ENCODE measurements at places on chromosomes 16 and 17.

DNA sequence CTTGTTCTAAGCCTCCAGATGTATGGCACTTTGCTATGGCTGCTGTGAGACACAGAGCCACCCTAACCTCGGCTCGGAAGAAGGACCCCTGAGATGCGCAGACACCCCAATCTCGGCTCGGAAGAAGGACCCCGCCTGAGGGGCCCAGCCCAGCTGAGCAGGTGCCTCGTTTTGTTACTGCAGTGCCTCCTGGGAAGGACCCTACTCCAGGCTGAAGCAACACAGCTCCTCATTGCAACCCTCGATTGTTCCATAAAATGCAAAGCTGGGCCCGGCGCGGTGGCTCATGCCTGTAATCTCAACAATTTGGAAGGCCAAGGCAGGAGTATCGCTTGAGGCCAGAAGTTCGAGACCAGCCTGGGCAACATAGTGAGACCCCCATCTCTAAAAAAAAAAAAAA, 61.3 kb downstream of the C16orf95 start:
- no peak for DNase-seq

- no peak for DNase-seq
These were observed 23.8 kb downstream of the UNC13D start for GRCh38 chr17:75820094-75821080.

GRCh38 chr17:45742251-45742650, 41.9 kb upstream of the CRHR1 start:
- DNase-seq: no peak

DNA sequence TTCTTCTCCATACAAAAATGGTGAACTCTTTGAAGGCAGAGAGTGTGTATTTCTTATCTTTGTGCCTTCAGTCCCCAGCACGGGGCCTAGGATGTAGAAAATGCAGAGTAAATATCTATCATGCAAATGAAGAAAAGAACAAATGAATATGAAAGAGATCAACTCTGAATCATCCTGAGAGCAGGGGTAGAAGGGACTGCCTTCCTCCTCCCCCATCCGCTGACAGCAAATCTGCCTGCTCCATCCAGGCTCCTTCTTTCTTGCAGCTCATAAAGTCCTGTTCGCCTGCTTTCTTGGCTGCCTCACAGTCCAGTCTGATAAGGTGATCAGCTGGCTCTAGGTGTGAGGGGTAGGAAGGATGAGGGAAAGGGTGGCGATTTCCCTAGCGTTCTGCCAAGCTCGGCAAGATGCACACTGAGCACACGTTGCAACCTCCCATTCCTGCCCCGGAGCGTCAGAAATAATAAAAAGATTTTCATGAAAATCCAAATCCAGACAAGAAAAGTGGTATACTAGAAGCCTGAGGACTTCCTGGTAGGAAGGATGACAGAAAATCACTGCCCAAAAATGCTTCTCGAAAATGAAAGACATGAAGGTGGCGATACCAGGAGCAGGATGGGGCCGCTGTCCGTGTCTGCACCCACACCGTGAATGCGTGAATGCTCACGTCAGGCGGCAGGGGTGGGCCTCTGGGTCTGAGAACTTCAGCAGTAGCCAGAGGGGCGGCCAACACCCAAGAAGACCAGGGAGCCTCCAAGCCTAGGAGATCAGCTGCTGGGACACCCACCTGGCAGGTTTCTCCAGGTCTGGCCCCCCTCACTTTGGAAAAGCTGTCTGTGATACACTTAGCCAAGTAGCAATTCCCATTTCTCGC, 67.1 kb downstream of the VPS53 start:
- DNase-seq: no peak

- no peak for DNase-seq
These were observed 47.1 kb upstream of the CLEC19A start for GRCh38 chr16:19238406-19238805.

- DNase-seq: no peak
These were observed 24.2 kb downstream of the MAP3K3 start for GRCh38 chr17:63646488-63646806.

DNA sequence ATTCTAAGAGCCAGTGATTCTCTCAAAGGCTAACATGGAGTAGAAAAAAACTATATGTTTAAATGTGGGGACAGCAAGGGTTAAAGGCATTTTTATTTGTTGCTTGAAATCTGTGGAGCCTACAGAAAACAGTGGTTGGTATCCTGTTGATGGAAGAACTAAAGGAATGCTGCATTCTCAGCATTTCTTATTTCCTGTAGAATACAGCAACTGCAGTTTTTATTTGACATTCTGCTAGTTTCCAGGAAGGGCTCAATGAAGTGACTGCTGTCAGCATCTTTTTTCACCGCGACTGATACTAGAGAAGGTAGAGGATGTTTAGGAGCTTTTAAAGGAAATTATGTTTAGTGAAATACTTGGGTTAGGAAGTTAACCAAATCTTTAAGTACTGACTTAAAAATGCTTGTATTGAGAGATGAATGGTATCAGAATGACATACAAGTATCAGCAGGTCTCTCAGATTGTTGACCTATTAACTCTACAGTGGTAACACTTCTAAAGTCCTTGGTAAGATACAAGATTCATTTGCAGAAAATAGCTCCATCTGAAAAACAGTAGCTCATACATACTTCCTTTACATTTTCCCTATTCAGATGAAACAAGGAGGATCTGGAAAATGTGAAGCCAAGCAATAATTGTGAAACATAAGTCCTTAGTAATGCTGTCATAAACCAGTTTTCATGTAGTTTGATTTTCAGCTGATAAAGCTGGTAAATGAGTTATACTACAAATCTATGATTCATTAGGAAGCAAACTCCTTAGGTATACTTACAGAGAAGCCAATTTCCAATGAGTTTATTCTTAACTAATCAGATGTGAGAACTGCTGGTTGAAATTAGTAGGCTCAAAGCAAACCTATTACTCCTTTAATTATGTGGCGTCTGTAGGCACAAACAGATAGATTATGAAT, 15.2 kb downstream of the CLTC start:
- peak; percentile 86 for DNase-seq

GRCh38 chr17:32123782-32124181, 18.5 kb upstream of the RHOT1 start:
- no peak for DNase-seq

GRCh38 chr16:81752225-81752875, 26.7 kb upstream of the PLCG2 start:
- no peak for DNase-seq

GRCh38 chr17:29443041-29443739, 53.0 kb downstream of the TAOK1 start:
- DNase-seq: no peak

- no peak for DNase-seq
These were observed 2.8 kb upstream of the CACNG1 start for GRCh38 chr17:67041531-67041930.

GRCh38 chr16:79843631-79844043, 243.1 kb upstream of the MAF start:
- no peak for DNase-seq

DNA sequence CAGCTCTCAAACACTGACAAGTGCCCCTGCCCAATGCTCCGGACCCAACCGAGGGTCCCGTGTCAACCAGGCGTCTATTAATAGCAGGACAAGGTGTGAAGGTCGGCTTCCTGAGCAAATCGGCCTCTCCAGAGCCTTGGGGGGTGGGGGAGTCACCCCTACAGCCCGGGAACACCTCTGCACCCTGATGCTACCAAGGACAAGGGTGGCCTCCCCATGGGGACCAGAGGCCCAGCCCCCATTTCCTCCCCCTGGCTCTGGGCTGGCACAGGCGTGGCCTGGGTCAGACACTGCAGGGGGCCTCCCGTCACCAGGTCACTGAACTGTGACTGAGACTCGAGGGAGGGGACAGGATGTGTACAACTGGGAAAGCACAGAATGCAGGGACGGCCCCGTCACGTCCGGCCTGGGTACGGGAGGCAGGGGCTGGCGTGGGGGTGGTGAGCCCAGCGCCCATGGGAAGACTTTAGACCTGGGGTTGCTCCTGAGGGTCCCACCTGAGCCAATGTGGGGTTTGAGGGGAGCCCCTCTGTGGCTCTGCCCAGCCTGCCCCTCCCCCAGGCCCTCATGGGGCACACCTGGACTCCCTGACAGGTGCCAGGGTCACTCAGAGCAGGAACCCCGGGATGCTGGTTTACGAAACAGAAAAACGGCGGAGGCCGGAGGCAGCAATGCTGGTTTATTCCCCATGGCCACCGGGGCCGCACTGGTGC, 579 bp upstream of the CYBA start:
- DNase-seq: no peak
